ENCODE measurements at places on chromosomes 1 and 21.

DNA sequence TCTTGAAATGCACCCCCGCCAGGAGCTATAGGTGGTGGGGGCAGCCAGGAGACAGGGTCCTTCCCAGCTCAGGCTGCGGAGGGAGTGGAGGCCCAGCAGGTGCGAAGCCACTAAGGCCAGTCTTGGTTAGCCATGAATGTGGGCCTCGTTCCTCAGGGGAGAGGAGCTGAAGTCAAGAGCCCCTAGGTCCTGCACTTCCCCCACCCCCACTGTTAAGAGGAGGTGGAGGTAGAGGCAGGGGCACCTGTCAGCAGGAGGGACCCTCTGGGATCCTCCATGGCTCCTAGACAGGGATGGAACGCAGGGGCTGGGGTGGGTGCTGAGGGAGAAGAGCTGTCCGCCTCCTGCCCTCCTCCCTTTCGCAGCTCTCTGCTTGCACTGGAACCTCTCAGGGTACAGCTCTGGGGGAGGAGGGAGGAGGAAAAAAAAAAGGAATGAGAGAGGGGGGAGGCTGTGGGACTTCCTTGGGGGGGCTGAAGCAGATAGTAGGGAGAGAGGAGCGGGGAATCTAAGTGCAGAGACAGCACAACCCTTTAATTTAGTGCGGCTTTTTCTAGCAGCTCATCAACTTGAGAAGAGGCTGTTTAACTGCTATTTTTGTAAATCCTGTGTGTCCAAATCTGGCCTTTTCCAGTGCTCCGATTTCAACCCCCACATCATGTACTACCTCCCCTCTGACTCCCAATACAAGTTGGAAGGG lies 37.0 kb downstream of the MATN1 start:
- no peak for DNase-seq

DNA sequence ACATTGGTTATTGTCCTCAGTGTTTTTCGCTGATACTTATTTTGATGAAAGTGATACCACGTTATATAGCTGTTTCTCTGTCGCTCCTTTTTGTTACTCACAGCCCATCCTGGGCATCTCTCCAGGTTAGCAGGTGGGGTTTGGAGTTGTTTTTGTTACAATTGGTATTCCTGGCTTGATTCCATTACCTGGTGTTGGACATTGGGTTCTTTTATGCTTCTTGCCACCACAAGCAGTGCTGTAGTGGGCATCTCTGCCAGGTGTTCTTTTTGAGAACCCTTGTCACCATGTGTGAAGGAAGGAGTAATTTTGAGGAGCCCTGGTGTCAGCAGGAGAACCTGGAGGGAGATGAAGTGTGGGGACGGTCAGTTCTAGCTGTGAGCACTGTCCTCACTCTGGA lies 47.5 kb upstream of the PWP2 start:
- no peak for DNase-seq

DNA sequence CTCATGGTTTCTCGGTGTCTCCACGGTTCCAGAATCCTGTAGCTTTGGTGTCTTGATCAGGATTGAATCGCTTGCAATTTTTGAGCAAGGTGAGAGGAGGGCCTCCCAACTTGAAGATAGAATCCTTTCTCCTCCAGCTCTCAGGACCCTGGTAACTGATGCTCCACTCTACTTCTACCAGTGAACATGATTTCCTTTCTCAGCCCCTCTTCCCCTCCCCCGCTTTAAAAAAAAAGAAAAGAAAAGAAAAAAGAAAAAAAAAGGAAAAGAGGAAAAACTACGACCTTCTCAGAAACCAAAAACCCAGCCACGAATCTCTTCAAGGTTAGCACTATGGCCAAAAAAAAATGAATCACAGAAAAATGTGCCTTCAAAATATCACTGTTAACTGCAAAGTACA lies 1.2 kb downstream of the ARHGEF11 start:
- DNase-seq = no peak

DNA sequence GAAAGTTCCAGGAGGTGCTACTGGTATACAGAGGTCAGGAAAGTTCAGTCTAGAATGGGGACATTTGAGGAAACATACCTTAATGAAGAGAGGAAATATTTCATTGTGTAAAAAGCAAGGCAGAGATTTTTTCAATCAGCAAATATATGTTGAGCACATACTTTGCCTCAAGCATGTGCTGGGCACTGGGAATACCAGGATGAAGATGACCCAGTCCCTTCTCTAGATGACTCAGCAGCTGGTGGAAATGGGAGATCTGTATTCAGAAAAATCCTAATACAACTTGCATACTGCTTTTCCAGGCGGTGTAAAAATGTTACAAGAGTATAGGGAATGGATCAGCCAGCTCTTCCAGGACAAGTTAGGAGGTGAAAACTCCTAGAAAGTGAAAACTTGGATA lies 229.3 kb downstream of the FGGY start:
- DNase-seq = peak; percentile 16

GRCh38 chr1:102799496-102799895 lies 308.8 kb downstream of the COL11A1 start:
- no peak for DNase-seq

GRCh38 chr1:207366022-207366421 lies 44.5 kb downstream of the CD55 start:
- DNase-seq = no peak

DNA sequence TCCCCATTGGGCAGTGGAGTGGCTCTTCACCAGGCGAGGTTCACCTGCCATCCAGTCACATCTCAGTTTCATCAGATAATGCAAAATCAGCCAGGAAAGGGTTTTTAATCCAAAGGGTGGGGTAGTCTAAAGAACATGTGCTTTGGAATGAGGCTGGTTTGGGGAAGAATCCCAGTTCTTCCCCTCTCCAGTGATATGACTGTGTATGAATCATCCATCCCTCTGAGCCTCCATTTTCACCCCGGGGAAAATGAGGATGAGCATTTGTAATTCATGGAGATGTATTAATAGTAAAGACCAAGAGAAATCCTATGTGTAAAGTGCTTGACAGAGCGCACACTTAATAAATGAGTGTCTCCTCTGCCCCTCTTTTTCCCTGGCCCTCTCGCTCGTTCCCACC lies 215.1 kb upstream of the FGGY start:
- peak; percentile 40 for DNase-seq

GRCh38 chr1:178382372-178382771 lies 114.4 kb downstream of the CLEC20A start:
- no peak for DNase-seq

DNA sequence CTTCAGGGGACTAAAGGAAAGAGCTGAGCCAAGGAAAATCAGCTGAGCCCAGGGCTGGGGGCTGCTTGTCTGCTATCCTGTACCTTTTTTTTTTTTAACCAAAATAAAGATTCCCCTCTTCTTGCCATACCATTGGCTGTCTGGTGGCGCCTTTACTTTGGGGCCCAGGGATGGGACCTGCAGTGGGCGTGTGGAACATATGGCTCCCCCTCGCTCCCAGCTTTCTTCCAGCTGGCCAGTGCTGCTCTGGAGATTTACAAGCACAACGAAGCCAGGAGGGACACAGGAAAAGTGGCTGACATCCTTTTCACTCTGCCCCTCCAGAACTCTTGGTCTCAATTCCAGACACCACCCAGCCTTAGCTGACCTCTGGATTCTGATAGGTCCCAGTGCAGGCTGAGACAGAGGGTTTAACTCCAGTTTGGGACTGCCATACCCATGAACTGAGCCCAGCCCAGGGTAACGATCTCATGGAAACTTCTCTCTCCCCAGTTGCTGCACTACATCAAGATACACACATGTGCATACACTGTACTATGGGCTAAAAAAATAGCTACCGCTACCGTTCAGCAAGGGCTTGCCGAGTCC lies 5.4 kb upstream of the SFN start:
- no peak for DNase-seq

- DNase-seq = no peak
These were observed 1235.0 kb upstream of the ADGRL4 start for GRCh38 chr1:80241566-80241965.

DNA sequence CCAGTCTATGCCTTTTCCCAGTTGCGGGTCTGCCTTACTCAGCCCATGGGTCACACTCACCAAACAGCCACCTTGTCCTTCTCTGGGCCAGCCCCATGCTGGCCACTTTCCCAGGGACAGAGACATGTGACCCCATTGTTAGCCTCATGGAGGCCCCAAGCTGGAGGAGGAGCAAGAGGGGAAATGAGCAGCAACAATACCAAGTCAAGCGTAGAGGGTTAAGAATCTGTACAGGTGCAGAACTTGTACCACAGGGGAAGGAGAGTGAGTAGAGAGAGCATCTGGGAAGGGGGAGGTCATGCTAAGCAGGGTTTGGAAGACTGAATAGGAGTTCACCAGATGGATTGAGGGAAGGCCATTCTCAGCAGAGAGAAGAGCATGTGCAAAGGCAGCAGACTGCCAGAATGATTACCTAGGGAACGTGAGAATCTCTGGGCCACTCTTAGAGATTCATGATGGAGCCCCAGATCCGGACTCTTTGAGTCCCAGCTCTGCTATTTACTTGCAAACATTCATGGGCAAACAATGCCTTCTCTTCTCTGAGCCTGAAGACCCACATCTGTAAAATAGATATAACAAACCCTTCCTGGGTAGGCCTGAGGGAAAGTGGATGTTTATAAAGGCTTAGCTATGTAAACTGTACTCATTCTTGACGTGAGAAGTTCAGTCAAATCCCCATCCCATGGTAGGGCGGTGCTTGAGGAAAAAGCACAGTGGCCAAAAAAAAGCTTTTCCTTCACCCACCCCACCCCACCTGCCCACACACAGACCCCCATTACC lies 2.8 kb upstream of the SLC2A1 start:
- DNase-seq = no peak

DNA sequence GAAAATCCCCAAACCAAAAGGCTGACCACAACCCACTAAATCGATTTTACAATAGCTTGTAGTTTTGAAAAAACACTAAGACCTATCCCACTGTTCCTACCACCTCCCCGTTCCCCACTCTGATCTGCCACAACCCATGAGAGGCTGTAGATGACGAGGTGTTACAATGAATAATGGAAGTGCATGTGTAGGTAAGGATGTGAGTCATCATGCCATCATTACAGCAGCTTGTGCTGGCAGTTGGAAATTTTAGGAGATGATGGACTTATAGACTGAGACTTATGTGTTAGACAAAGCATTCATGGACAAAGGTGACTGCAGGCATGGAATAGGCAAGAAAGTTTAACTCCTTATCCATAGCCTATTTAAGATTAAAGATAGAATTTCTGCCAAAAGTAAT lies 184.7 kb upstream of the CACYBP start:
- peak; percentile 17 for DNase-seq

DNA sequence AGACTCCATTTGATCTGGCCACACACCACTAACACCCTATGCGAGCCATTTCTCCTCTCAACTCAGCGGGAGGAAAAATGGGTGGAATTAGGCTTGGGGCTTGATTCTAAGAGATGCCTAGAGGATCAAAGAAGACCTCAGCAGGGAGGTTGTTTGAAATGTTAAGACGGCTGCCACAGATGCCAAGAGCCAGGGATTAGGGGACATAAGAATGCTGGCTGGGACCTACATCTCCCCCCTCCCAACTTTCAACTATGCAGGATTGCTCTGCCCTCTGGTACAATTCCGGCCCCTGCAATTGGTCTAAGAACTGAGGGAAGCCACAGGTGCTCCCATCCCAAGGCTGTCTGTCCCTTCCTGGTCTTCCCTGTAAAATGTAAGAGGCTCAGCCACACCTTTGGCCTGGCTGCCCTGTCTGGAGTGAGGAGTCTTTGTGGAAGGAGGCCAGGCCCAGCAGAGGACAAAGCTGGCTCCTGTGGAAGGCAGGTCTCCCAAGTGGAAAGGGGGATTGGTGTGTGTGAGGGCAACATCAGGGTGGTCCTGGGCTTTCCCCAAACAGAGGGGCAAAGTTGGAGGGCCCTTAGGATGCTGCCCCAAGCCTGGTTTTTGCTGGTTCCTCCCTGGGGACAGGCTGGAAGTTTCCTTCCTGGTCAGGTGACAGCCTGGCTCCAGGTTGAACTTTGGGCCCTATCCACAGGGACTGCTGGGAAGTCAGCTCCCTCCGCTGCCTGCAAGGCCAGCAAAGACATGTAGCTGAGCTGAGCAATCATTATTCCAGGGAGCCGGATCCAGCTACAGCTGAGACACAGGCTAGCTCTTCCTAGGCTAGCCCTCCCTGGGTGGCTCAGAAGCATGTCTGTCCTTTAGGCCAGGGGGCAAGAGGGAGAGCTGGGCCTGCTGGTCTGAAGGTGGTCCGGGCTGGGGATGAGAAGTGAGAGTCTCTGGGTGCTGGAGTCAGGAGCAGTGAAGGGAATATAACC lies 34.5 kb upstream of the SYNC start:
- DNase-seq = no peak

GRCh38 chr1:29224356-29224837 lies 6.3 kb downstream of the MECR start:
- DNase-seq = no peak

DNA sequence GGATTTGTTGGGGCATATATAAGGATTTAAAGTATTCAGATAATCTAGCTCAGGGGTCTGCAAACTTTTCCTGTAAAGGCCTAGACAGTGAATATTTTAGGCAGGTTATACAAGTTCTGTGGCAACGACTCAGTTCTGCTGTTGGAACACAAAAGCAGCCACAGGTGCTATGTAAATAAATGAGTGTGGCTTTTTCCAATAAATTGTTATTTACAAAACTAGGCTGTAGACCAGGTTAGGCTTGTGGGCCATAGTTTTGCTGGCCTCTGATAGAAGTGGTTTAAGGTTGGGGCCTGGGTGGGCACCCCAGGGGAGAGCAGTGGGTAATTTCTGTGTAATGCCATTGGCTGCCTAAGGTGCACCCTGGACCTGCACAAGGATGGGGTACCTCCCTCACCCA lies 16.9 kb upstream of the IGFN1 start:
- no peak for DNase-seq

- no peak for DNase-seq
These were observed 30.6 kb upstream of the KCNE2 start for GRCh38 chr21:34333121-34333739.

DNA sequence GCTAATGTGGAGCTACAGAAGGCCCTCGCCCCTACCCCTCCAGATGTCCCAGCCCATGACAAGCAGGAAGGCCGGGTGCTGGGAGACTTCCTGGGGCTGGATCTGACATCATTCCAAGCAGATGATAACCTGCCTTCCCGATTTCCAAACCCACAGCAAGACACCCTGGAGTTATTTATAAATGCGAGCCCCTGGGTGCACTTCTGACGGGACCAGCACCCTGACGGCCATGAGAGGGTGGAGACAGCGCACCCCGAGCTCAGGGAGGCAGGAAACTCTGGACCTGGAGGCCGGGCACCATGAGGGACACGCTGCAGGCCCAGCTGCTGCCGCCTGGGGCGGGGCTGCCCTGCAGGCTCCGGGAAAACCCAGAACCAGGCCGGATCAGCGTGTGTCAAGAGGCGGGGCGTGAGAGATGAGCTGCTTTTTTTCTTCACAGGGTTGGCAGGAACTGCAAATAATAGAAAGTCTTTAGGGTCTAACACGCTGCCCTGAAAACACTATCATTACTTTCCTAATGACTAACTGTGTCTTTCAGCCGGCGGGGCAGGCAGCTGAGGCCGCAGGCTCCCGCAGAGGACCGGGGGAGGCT lies 2.5 kb upstream of the PCBP3 start:
- peak; percentile 71 for DNase-seq

All from GM03348 (cell line).